ENCODE measurements at places on chromosomes 7 and 10.

- DNase-seq = peak; percentile 50
Measured at GRCh38 chr10:103967448-103968071, 620 bp downstream of the SLK start.

DNA sequence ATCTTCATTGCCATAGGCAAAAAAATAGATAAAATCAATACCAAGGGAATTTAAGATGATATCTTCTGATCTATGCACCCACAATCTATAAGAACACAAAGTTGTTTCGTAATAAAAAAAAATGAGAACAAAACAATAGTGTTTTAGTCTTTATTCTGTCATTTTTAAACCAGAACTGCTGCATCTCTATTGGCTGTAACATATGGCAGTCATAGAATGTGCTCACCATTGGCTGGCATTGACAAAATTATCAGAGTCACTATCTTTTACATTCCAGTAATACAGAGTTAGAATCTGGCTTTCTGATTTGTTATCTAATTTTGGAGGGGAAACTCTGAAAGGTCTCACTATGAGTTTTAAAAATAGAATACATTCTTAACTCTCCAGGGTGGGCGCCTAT, 138.6 kb upstream of the CCDC6 start:
- no peak for DNase-seq

GRCh38 chr7:155544485-155544884, 1.9 kb downstream of the CNPY1 start:
- no peak for DNase-seq

- DNase-seq = no peak
Measured at GRCh38 chr7:34157137-34157536, 251.8 kb downstream of the BMPER start.

DNA sequence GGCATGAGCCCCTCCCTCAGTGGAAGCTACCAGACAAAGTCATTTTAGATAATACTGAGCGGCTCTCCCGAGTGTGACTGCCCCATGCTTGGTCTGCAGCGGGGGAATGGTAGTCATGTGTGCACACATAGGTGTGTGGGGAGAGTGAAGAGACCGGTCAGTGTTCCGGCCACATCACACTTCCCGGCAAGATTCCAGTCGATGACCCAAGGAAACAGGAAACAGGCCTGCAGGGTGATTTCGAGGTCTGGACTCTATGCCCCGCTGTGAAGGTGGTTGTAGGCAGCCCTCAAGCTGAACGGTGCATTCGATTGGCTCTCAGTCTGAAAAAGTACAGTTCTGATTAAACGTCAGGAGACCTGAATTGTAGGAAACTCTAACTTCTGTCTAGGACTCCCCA, 73.2 kb downstream of the SYPL1 start:
- DNase-seq = no peak

DNA sequence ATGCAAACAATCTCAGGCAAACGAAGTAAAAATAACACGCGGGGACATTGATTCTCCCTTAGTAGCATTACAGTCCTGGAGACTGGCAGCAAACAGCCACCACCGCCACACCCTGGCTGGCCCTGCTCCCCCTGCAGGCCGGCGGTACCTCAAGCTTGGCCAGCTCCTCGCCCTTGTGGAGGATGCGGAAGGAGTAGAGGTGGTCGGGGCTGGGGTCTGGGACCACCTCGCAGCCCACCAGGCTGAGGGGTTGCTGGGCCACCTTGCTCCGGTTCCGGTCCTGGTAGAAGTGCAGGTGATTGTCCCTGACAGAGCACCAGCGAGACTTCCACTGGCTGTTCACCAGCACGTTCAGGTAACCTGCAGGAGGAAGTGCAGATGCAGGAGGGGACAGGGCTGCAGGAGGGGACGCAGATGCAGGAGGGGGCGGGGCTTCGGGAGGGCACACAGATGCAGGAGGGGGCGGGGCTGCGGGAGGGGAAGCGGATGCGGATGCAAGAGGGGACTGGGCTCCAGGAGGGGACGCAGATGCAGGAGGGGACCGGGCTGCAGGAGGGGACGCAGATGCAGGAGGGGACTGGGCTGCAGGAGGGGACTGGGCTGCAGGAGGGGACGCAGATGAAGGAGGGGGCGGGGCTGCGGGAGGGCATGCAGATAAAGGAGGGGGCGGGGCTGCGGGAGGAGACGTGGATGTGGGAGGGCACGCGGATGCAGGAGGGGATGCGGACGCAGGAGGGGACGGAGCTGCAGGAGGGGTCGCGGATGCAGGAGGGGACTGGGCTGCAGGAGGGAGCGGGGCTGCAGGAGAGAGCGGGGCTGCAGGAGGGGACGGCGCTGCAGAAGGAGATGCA, 65.7 kb downstream of the VWA2 start:
- peak; percentile 75 for DNase-seq
